ENCODE measurements at places on chromosomes 11 and 22. TPM values are rescaled to one million over a fixed set of nuclear protein-coding genes. Genes with fewer than 3 reads are reported as not detected.

DNA sequence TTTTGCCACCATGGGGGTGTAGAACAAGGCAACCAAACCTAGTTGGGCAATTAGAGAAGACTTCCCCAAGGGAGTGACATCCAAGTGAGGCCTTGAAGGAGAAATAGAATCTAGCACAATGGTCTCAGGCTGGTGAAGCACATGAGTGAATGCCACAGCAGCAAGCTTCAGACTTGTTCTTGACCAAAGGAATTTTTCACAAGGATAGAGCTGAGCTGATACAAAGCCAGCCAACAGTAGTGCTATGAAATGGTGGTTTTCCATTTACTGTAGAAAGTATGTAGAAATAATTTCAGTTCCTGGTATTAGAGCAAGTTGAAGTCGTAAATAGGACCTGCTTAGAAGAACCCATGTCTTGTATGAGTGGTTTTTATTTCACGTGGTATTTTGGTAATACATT, 148.3 kb upstream of the RASSF10 start:
- DNase-seq: no peak

MAPK8IP2 gene
- polyA plus RNA-seq: 0.22 TPM

GRCh38 chr11:7442588-7443215, 42.6 kb upstream of the OLFML1 start:
- DNase-seq: peak; percentile 67

GRCh38 chr11:86606270-86606835, 66.1 kb downstream of the ME3 start:
- no peak for DNase-seq

CNTF gene
- polyA plus RNA-seq: 0.23 TPM

DNA sequence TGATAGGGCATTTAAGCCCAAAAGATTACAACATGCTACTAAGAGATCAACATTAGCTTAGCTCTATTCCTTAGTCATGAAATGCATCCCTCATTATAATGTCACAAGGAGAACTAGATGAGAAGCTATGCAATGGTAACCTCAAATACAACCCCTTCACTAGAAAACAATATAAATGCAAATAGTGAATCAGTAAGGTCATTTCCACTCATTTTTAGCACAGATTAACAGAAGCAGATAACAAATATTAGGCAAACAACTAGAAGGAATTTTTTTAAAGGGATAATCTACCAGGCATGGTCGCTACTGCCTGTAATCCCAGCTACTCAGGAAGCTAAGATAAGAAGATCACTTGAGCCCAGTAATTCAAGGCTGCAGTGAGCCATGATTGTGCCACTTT, 28.2 kb downstream of the SIK3 start:
- no peak for DNase-seq

GRCh38 chr11:108048269-108048668, 39.6 kb downstream of the CUL5 start:
- no peak for DNase-seq
